ENCODE measurements at places on chromosomes 4 and X. TPM values are rescaled to one million over a fixed set of nuclear protein-coding genes. Genes with fewer than 3 reads are reported as not detected.
A peak's percentile ranks its signal among the peaks of the same experiment; 100 is the strongest.

MUC7 gene
- not detected for total RNA-seq

KLHL2 gene
- total RNA-seq, result 29.5 TPM

FATE1 gene
- not detected for total RNA-seq

GRCh38 chrX:14948691-14949090 is 75.5 kb downstream of the MOSPD2 start:
- DNase-seq, result no peak
- no peak overlapping the region for H3K27ac ChIP-seq
- H3K4me3 ChIP-seq, result no peak overlapping the region
- no peaks in the 10 kb centered on the region for H3K4me1 ChIP-seq
- H3K27me3 ChIP-seq, result no peaks in the 10 kb centered on the region
- H3K36me3 ChIP-seq, result no peaks in the 10 kb centered on the region

GRCh38 chr4:149584722-149585121 is 230.9 kb downstream of the IQCM start:
- no peak for DNase-seq
- no peaks in the 10 kb centered on the region for H3K27me3 ChIP-seq
- no peaks in the 10 kb centered on the region for H3K36me3 ChIP-seq
- H3K4me3 ChIP-seq, result no peak overlapping the region

DNA sequence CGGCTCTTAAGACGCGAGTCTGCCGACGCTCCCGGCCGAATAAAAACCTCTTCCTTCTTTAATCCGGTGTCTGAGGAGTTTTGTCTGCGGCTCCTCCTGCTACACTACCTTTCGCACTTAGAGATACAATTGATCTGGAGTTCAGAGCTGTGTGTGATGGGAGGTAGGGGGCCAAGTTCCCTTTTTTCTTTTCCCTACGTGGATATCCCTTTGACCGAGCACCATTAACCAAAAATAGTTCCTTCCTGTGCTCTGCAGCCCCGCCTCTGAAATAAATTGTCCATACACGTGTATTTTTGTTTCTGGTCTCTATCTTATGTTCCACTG is 555 bp upstream of the PGM2 start:
- H3K4me3 ChIP-seq, result peak overlapping the region; percentile 88
- H3K36me3 ChIP-seq, result no peaks in the 10 kb centered on the region
- DNase-seq, result no peak
- peak overlapping the region; percentile 90 for H3K27ac ChIP-seq
- H3K27me3 ChIP-seq, result no peaks in the 10 kb centered on the region
